Fibroblast of skin of abdomen (primary cell): ENCODE measurements at places on chromosomes 13 and 19.

DNA sequence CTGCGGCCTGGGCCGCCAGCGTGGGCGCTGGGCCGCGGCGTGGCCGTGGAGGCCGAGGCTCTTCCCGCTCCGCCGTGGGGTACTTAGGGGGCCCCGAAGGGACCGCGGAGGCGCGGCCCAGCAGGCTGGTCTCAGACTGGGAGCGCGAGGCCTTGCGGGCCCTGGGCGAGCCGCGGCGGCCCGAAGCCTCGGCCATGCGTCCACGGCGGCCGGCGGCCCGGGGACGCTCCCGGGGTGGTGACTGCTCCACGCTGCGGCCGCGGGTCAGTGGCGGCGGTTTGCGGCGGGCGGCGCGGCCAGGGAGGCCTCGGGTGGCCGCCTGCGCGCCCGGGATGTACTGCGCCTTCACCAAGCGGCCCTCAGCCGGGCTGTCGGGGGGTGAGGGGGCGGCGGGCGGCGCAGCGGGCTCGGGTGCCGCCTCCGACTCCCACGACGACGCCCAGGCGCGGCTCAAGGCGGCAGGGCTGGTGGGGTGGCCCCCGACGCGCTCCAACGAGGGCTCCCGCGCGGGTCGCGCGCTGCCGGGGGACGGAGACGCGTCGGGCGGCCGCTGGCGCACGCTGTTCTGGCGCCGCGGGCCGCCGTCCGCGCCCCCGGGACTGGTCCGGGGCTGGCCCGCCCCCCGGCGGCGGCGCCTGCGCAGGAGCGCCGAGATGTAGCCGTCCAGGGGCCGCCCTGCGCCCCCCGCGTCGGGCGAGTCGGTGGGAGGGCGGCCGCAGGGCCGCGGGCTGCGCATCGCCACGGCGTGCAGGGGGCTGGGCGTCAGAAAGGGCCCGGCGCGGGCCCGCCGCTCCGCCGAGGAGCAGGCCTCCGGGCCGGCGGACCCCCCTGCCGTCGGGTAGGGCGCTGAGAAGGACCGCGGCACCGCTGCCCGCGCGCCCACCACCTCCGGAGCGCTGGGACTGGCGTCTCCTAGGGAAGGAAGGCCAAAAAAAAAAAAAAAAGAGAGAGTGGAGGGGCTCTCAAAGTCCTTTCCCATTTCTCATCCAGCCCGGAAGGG is 11.7 kb downstream of the DACT3 start:
- no peak for DNase-seq

DNA sequence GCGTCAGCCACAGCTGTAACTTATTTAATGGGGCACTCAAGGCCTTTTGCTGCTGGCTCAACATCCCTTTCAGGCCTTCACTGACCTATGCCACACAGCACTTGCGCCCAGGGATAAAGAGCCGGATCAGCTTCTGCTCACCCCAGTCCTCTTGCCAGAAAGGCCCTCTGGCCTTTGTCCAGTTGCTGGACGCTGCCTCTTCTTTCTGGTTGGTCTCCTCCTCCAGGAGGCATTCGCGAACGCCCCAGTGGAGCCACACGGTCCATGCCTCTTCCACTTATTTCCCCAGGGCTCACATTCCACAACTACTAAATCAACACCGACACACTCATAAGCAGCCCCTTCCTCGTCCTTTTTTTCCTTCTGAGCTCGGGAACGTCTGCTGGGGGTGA is 3.7 kb upstream of the ZNF329 start:
- no peak for DNase-seq

DNA sequence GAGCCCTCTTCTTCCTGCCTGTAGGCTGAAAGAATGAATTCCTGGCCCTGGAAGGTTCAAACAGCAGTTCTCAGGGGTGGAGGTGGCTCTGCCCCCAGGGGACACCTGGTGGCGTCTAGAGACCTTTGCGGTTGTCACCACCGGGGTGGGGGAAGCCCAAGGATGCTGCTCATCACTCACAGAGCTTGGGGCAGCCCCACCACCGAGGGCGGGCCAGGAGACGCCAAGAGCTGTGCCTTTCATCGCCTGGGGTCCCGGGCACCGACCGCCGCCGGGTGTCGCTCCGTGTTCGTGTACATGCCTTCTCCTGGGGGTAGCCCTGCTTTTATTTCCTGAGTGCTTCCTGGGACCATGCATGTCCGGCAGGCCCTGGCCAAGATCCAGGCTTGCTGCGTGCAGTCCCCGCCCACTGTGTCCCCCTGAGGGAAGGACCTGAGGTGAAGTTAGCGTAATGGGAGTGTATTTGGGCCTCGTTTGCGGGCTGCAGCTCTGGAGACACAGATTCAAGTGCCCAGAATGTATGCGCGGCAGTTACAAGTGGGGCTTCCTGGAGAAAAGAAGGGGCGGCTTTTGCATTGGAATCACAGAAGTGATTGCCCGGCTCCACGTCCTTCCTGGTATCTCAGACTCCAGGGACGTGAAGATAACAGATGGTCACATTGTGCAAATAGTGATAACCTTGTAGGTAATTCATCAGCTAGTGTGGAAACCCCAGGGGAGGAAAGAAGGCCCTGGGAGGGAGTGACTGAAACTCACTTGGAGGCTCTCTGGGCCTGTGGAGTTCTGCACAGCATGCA is 7.8 kb downstream of the DOT1L start:
- no peak for DNase-seq

DNA sequence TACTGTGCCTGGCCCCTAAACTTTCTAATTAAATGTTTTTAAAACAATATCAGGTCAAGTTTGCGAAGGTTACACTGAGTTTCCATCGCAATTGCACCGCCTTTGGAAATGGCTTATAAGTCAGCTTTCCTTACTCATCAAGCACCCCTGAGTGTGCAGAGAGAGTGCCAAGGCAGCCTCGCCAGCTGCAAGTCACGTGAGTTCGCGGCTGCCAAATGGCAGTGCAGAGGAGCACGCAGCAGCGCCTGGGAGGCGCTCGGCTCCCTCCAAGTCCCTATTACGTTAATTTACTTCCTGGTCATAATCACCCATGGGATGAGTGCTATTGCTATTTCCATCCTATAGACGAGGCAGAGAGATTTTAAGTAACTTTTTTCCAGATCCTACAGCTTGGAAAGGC is 319.6 kb downstream of the TEX29 start:
- DNase-seq: no peak

GRCh38 chr13:110344320-110344719 is 37.2 kb downstream of the COL4A2 start:
- no peak for DNase-seq

DNA sequence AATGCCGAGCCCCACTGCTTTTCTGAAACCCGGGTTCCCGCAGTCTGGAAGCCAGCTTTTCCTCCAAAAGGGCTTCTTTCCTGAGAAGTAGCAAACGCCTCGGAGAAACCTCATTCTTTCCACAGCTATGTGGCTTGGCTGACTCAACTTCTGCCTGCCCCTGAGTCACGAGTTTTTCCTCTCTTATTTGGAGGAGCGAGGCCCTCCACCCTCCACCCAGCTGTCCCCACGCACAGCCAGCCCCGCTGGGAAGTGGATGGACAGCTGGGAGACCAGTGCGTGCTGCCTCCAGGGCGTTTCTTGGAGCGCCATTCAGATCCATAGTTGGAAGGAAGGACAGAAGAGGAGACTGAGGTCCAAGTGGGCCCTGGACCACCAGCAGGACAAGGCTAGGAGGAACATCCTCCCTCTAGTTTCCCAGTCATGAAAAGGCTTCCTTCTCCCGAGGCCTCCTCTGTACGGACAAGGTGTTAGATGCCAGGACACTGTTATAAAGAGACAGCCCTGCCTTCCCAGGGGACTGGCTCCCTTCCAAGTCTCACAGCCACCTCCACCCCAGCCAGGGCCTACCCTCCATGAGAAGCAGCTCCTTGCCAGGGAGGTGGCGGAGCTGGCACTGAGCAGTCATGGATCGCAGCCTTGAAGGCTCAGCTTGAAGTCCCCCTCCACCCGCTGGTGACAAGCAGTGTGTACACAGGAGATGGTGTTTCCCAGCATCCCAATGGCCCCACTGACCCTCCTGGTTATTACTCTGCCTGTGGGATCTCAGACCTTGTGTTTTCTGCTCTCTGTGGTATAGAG is 2.5 kb upstream of the PLEKHF1 start:
- DNase-seq: peak; percentile 91

GRCh38 chr13:73956795-73957408 is 177.3 kb downstream of the KLF12 start:
- DNase-seq: no peak

- DNase-seq: peak; percentile 59
These were observed 205.0 kb downstream of the NALCN start for GRCh38 chr13:101211261-101211660.

GRCh38 chr13:44680746-44681355 is 104.7 kb upstream of the TSC22D1 start:
- no peak for DNase-seq

DNA sequence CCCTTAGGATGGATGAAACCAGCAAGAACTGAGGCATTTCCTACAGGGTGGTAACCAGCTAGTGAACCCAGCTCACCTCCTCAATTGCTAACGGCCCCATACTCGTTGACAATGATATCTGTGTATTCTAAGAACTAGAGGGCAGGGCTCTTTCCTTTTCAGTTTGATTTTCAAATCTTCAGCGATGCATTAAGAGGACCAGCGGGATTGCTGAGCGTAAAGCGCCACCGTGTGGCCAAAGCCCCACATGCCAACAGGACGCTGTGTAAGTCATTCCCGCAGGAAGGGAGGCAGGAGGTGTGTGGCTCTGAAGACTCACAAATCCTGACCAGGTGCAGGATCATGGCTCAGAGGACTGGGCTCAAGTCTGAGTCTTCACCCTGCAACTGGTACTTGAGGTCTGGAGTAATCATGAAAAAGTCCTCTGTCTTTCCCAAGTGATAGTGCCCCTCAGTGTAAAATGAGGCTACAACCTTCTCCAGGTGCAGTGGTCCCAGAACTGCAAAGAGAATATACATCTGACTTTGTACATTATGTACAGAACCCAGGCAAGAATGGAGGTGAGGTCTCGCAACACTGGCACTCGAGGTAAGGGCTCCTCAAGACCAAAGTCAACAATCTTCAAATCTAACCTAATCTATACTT is 40.9 kb downstream of the C13orf42 start:
- peak; percentile 70 for DNase-seq

GRCh38 chr19:58385891-58386575 is 1.0 kb upstream of the RPS5 start:
- DNase-seq: no peak

- DNase-seq: no peak
These were observed 933.7 kb upstream of the SLITRK5 start for GRCh38 chr13:86737334-86737932.

GRCh38 chr13:94233401-94233800 is 246.1 kb downstream of the DCT start:
- peak; percentile 92 for DNase-seq

DNA sequence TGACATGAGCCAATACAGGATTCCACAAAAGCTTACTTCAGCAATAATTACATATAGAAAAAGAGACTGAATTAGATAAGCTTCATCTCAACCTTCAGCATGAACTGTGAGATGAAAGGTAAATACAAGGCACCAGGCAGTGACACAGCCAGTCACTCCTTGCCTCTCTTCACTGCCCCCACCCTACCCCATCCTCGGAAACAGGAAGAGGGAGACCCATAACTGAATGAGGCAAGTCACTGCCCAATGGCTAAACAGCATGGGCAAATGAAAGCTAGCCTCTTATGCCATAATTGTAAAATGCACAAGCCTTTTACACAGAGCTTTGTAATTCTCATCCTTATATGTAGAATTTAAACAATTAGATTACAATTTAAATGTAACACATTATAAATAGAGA is 1.7 kb downstream of the ZNF160 start:
- no peak for DNase-seq

DNA sequence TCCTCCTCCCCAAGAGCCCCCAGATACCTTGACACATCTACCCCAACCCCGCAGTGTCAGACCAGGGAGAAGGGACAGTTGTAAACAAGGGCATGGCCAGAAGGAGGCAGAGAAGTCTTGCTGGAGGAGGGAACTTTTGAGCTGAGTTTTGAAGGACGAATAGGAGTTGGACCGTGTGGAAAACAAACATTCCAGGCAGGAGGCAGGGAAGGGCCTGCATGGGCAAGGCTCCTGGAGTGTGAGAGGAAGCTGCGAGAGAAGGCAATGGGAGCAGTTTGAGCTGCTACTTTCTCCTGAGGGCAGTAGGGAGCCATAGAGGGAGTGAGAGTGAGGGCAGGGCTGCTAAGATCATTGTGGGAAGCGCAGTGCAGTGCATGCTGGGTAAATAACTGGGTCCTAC is 23.3 kb downstream of the IL12RB1 start:
- DNase-seq: no peak

- no peak for DNase-seq
These were observed 32.5 kb downstream of the CCDC70 start for GRCh38 chr13:51894239-51894638.
